Activated CD4-positive, alpha-beta T cell treated with anti-CD3 and anti-CD28 coated beads for 36 hours (primary cell): ENCODE measurements at places on chromosomes 2 and 18.
A peak's percentile ranks its signal among the peaks of the same experiment; 100 is the strongest.

- peak; percentile 78 for DNase-seq
These were observed 213.9 kb downstream of the TFCP2L1 start for GRCh38 chr2:121071034-121071504.

- no peak for DNase-seq
These were observed 37.2 kb upstream of the B4GALT6 start for GRCh38 chr18:31721601-31722000.

DNA sequence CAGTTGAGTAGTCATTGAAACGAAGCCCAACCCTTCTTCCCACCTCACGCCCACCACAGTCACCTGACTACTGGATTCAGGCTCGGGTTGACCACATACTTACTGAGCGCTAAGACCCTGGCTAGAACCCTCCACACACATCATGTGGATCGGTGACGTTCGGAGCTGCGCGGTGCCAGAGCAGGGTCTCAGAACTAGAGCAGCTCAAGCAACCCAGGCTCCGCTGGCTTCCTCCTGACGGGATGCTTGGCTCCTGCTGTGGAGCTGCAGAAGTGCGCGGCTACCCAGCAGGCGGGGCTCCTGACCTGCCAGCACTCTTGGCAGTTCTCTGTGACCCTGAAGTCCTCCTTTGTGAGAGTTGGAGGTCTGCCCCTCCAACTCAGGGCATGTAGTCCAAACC lies 90.6 kb upstream of the MBOAT2 start:
- DNase-seq = no peak

DNA sequence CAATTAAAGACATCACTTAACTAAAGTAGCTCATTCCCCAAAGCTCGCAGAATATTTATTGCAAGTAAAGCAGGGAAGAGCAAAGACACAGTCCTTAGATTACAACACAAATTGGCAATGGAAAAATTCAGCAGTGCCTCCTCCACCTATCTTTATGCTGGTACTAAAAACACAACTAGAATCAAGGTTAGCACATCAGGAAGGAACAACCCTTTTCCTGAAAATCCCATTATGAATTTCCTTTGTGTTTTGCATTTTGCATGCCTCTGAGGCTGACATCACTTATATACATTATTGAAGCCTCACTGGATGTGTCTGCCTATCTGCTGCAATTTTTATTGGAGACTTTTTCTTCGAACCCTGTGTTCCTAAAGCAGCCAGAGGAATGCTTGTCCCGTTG lies 193.8 kb upstream of the STK17B start:
- no peak for DNase-seq

- DNase-seq = no peak
These were observed 292.5 kb upstream of the TRIB2 start for GRCh38 chr2:12424219-12424618.
